ENCODE measurements at places on chromosomes 7 and 10. TPM values are rescaled to one million over a fixed set of nuclear protein-coding genes. Genes with fewer than 3 reads are reported as not detected.

DNA sequence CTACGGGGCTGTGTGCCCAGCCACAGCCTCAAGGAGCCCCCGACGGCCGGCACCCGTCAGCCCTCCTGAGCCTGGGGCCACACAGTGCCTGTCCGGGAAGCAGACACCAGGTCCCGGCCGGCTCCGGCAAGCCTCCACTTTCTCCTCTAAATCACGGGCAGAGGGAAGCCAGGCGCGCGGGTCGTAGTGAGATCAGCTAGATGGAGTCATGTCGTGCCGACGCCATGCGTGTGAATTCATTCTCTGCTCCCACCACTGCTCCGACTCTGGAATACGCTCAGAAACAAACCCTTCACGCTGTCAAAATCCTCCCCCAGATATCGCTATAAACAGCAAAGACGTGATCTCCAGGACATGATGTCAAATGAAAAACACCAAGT is 93.7 kb upstream of the DNAAF5 start:
- H3K36me3 ChIP-seq, result no peaks in the 10 kb centered on the region
- H3K27ac ChIP-seq, result no peak overlapping the region
- no peak overlapping the region for H3K4me3 ChIP-seq
- peaks cover 1% of the 10 kb centered on the region for H3K27me3 ChIP-seq
- no peak for DNase-seq

DNA sequence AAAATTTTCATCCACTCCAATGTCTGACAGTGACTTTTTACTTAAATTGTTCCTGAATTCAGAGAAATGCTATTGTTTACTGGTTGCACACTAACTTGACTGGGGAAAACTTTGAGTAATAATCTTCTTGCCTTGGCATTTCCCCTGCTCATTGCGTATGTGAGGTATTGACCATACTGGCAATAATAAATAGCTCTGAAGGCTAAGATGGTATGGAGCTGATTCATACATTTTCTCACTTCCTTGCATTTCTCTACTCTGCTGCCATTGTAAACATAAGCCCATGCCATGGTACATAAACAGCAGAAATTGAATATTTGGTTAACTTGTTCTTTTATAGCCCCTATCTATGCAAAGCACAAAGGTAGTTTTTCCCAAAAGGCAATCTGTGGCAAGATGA is 290.0 kb downstream of the RNLS start:
- H3K36me3 ChIP-seq, result no peaks in the 10 kb centered on the region
- no peak overlapping the region for H3K4me3 ChIP-seq
- no peak overlapping the region for H3K27ac ChIP-seq
- H3K4me1 ChIP-seq, result no peaks in the 10 kb centered on the region

Gene HTRA1
- total RNA-seq, result 1.4 TPM

GRCh38 chr7:37781156-37781555 is 67.2 kb upstream of the NME8 start:
- peaks cover 7% of the 10 kb centered on the region for H3K36me3 ChIP-seq
- H3K4me1 ChIP-seq, result no peaks in the 10 kb centered on the region
- no peak overlapping the region for H3K27ac ChIP-seq
- H3K4me3 ChIP-seq, result no peak overlapping the region
- H3K27me3 ChIP-seq, result peaks cover 3% of the 10 kb centered on the region
- DNase-seq, result no peak

- DNase-seq, result no peak
- no peaks in the 10 kb centered on the region for H3K4me1 ChIP-seq
- no peaks in the 10 kb centered on the region for H3K27me3 ChIP-seq
- no peaks in the 10 kb centered on the region for H3K36me3 ChIP-seq
- no peak overlapping the region for H3K27ac ChIP-seq
Measured at GRCh38 chr7:114900127-114900526, 21.8 kb upstream of the MDFIC start.

DNA sequence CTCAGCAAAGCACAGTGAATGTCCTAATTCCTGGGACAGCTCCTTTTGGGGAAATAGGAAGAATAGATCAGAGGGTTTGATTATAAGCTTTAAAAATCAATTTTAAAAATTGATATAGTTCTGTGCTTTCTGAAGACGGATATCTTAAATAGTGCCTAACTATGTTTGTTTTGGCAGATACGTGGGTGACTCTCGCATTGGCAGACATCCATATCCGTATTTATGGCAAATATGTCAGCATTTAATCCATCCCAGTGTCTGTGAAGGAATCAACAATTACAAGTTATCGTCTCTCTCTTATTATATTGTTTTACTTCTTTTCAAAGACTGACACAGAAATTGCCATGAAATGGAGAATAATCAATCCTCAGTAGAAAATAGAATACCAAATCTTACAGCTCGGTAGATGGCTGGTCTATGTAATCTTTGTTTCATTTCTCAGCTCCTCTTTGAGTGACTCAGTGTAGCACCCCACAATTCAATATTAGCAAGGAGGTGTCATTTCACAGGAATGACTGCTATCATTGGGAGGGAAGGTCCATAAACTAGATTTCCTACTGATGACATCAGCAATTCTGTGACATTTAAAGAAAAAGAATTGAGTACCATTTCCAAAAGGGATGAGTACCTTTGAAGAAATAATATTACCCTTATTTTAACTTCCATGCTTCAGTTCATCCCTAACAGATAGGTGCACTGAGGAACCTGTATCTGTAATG is 186.4 kb upstream of the NFE2L3 start:
- H3K27me3 ChIP-seq, result peaks cover 3% of the 10 kb centered on the region
- H3K36me3 ChIP-seq, result no peaks in the 10 kb centered on the region
- DNase-seq, result no peak
- no peak overlapping the region for H3K4me3 ChIP-seq
- peaks cover 2% of the 10 kb centered on the region for H3K4me1 ChIP-seq

- no peaks in the 10 kb centered on the region for H3K27me3 ChIP-seq
- no peak for DNase-seq
- H3K36me3 ChIP-seq, result no peaks in the 10 kb centered on the region
- H3K27ac ChIP-seq, result no peak overlapping the region
- H3K4me3 ChIP-seq, result no peak overlapping the region
Measured at GRCh38 chr10:112213098-112213823, 29.7 kb upstream of the GPAM start.

DNA sequence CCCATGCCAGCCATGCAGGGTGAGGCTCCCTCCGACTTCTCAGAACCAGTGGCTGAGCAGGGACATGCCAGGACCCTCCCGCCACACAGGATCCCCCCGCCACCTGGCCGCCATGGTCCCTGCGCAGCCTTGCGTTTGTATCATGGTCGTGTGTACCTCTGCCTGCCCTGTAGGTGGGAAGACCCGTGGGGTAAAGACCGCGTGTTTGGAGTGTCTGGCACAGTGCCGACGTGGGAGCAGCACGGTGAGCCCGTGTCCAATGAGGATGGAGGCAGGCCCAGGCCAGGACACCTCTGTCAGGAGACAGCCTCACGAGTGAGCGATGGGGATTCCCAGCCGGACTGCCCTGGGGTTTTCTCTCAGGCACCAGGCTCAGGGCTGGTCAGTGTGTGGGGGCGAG is 31.9 kb downstream of the NKX6-2 start:
- peaks cover 11% of the 10 kb centered on the region for H3K4me1 ChIP-seq
- peaks cover 8% of the 10 kb centered on the region for H3K36me3 ChIP-seq
- H3K27ac ChIP-seq, result peak overlapping the region; percentile 40

GRCh38 chr7:152986376-152986775 is 226.8 kb downstream of the ACTR3B start:
- DNase-seq, result no peak
- H3K27me3 ChIP-seq, result no peaks in the 10 kb centered on the region
- no peak overlapping the region for H3K27ac ChIP-seq
- no peaks in the 10 kb centered on the region for H3K36me3 ChIP-seq
- H3K4me3 ChIP-seq, result no peak overlapping the region

DNA sequence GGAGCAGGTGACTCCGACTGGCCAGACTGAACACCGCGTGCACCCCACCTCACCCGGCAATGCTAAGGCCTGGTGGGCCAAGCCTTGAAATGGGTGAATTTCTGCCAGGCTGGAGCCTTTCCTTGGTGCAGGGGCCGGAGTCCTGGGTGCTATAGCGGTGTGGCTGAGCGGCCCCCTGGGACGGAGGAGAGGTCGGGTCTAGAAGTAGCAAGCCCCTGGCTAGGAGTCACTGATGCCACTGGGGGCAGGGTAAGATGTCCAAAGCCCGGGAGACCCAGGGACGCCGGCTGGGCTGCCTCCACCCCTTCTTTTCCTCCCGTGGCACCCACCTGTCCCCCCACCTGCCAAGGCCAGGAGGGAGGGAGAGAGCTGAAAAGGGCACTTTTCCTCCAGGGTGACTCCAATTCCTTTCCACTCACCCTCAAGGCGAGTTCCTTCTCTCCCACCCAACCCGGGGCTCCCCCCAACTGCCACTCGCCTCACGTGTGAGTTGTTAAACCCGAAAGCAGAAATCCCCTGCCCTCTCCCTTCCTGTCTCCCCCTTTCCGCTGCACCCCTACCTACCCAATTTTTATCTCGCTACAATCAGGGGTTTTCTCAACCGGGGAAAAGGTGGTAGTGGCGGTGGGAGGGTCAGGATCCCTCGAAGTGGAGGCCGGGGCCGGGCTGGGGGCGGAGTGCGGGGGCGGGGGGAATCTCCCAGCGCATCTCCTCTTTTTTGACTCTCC is 6.0 kb upstream of the GATA3 start:
- no peak for DNase-seq
- H3K4me3 ChIP-seq, result peak overlapping the region; percentile 65
- peaks cover 15% of the 10 kb centered on the region for H3K4me1 ChIP-seq
- H3K27me3 ChIP-seq, result peaks cover 43% of the 10 kb centered on the region

- no peak overlapping the region for H3K4me3 ChIP-seq
- H3K36me3 ChIP-seq, result peaks cover 10% of the 10 kb centered on the region
- peaks cover 26% of the 10 kb centered on the region for H3K4me1 ChIP-seq
- no peak for DNase-seq
Measured at GRCh38 chr10:104033966-104034365, 51.7 kb downstream of the COL17A1 start.

DNA sequence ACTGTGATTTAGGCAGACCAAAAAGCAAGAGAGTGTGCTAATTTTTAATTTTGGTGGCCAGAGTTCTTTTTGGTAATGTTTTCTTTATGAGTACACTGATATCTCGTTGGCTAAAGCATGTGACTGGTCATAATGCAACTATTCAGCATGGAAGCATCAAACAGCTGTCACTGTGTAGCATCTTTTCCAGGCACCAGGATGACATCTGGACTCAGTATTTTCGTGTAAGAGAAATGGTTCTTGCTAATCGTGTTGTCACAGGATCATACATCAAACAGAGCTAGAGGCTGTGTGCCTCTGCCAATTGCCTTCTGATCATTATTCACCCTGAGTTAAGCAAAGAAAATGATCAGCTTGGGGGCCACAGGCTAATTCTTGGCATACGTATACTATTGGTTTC is 118.9 kb downstream of the SND1 start:
- peaks cover 30% of the 10 kb centered on the region for H3K4me1 ChIP-seq
- H3K27ac ChIP-seq, result no peak overlapping the region
- no peak overlapping the region for H3K4me3 ChIP-seq
- DNase-seq, result no peak

GRCh38 chr10:48609899-48610584 is 5.2 kb upstream of the ARHGAP22 start:
- H3K36me3 ChIP-seq, result peaks cover 21% of the 10 kb centered on the region
- H3K4me1 ChIP-seq, result no peaks in the 10 kb centered on the region
- H3K4me3 ChIP-seq, result no peak overlapping the region
- DNase-seq, result no peak
- H3K27ac ChIP-seq, result no peak overlapping the region
- peaks cover 19% of the 10 kb centered on the region for H3K27me3 ChIP-seq

GRCh38 chr7:91193141-91193540 is 71.1 kb upstream of the FZD1 start:
- H3K4me3 ChIP-seq, result no peak overlapping the region
- H3K36me3 ChIP-seq, result no peaks in the 10 kb centered on the region
- H3K27me3 ChIP-seq, result no peaks in the 10 kb centered on the region
- H3K4me1 ChIP-seq, result no peaks in the 10 kb centered on the region

DNA sequence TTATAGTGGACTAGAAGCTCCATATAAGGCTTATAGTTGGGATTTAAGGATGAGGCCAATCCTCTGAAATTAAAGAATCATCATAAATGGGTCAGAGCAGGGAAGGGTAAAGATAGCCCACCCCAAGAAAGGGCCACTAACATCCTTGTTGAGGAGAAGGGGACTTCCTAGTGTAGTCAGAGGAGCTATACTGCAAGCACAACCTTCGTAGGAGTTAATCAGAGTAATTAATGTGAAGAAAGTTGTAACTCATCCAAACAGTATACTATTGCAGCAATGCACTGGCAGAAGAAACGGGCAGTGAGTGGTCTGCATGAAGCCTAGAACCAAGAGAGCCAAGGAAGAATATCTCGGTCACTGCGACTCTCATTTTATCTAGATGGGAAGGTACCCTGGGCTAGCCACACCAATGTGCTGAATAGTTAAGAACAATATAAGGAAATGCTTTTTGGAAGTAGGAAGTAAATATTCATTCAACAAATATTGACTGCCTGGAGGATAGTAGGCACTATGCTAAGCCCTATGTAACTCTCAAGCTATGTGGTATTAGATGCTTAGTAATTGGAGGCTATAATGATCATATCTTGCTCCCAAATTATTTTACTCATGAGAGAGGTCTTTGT is 13.3 kb downstream of the OTUD1 start:
- no peaks in the 10 kb centered on the region for H3K4me1 ChIP-seq
- H3K27me3 ChIP-seq, result no peaks in the 10 kb centered on the region
- H3K4me3 ChIP-seq, result no peak overlapping the region
- no peak overlapping the region for H3K27ac ChIP-seq
- DNase-seq, result no peak

Gene NAT16
- 2.4 TPM for total RNA-seq

Gene OGDHL
- total RNA-seq, result 2.5 TPM

Gene KCNMA1
- total RNA-seq, result 3.2 TPM

Gene ENTPD1
- total RNA-seq, result not detected

- no peak overlapping the region for H3K4me3 ChIP-seq
- H3K36me3 ChIP-seq, result no peaks in the 10 kb centered on the region
- no peaks in the 10 kb centered on the region for H3K4me1 ChIP-seq
- no peak for DNase-seq
Measured at GRCh38 chr7:124072603-124073309, 39.9 kb upstream of the TMEM229A start.

DNA sequence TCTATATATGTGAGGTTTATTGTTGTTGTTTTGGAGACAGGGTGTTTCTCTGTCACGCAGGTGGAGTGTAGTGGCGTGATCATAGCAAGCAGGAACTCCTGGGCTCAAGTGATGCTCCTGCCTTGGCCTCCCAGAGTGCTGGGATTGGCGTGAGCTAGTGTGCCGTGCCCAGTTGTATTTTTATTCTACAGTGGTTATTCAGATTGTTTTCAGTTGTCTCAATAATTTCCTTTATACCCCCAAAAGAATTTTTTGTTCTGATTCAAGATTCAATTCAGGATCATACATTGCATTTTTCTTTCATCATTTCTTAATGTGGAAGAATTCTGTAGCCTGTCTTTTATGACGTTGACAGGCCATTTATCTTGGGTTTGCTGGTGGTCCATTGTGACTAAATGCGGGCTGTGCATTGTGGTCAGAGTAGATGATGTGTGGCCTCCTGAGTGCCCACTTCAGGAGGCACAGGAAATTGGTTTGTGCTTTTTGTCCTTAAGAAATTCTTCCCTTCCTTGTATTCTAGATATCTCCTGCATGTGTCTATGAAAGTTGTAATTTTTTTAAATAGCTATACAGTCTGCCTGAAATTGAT is 22.9 kb downstream of the RBM33 start:
- no peaks in the 10 kb centered on the region for H3K36me3 ChIP-seq
- no peak for DNase-seq
- no peak overlapping the region for H3K4me3 ChIP-seq
